Glutamatergic neuron (in vitro differentiated cells): ENCODE measurements at places on chromosomes 4 and X. TPM values are rescaled to one million over a fixed set of nuclear protein-coding genes. Genes with fewer than 3 reads are reported as not detected.

DNA sequence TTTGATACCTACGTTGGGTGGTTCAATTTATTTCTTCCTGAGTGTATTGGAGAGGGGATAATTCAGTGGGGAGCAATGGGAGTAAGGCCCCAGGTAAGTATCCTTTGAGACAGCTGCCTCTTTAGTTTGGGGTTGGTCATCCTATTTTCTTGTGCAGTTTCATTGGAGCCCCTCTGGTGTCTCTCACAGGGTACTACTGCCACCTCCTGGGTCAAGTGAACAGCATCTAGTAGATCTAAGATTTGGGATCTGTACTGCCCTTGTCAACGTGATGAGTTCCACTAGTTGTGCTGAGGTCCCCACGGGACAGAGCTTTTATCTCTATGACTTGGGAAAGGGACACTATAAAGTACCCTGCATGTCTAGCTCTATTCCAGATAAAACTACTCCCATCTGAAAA is 80.6 kb downstream of the PBDC1 start:
- peak; percentile 25 for DNase-seq

GRCh38 chr4:5755161-5755560 is 44.2 kb downstream of the EVC start:
- no peak for DNase-seq

DNA sequence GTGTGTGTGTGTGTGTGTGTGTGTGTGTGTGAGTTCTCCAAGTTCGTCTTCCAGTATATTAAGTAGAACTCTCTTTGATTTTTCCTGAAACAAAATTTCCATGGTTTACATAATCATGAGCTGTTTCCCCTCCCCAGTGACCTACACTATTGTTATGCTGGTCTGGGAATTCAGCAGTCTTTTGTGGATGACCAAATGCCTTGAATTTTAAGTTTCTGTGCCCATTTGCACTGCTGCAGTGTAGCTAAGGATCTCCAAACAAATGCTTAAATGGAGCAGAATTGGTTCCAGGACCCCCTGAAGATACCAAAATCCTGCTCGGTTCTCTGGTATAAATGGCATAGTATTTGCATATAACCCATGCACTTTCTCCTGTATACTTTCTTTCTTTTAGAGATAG is 77.2 kb upstream of the SLC34A2 start:
- no peak for DNase-seq

SH3TC1 gene
- total RNA-seq, result not detected

GNRHR gene
- not detected for total RNA-seq
